ENCODE measurements at places on chromosomes 2 and 18. TPM values are rescaled to one million over a fixed set of nuclear protein-coding genes. Genes with fewer than 3 reads are reported as not detected.

Gene LONRF2
- total RNA-seq, result 6.3 TPM

Gene MYO7B
- total RNA-seq, result 11.0 TPM

Gene CLIP4
- 18.1 TPM for total RNA-seq

Gene GNLY
- 5.5 TPM for total RNA-seq

Gene NT5DC4
- total RNA-seq, result not detected

Gene REG1B
- total RNA-seq, result 11.0 TPM

Gene STARD6
- total RNA-seq, result 0.19 TPM

Gene LRATD1
- total RNA-seq, result 17.3 TPM

Gene FBXO15
- total RNA-seq, result 3.5 TPM

Gene CD8B2
- 0.09 TPM for total RNA-seq

Gene SPIRE1
- 35.1 TPM for total RNA-seq

Gene RBBP8
- 166 TPM for total RNA-seq

Gene KCNF1
- 0.63 TPM for total RNA-seq

Gene MRO
- total RNA-seq, result 2.9 TPM

Gene TXNL4A
- 76.7 TPM for total RNA-seq

Gene MARCO
- total RNA-seq, result 4.6 TPM

Gene CABYR
- 1.6 TPM for total RNA-seq

Gene TACR1
- total RNA-seq, result 5.1 TPM

Gene IL1RL2
- total RNA-seq, result 1.4 TPM

Gene DUSP19
- total RNA-seq, result 4.4 TPM

Gene CYBRD1
- total RNA-seq, result 57.3 TPM

Gene ASAP2
- total RNA-seq, result 54.8 TPM

Gene APLF
- 5.9 TPM for total RNA-seq

Gene NCK2
- total RNA-seq, result 52.9 TPM

Gene KLF7
- 61.5 TPM for total RNA-seq

Gene SKOR2
- total RNA-seq, result not detected

Gene MYL1
- total RNA-seq, result not detected

Gene LRRTM4
- total RNA-seq, result 0.19 TPM

Gene CACNB4
- 2.2 TPM for total RNA-seq

Gene POMC
- total RNA-seq, result 1.5 TPM

Gene SERPINB10
- total RNA-seq, result not detected

Gene SLC19A3
- 4.4 TPM for total RNA-seq

Gene CYB5A
- 243 TPM for total RNA-seq

Gene TBR1
- not detected for total RNA-seq

Gene POTEC
- not detected for total RNA-seq

Gene SKA1
- total RNA-seq, result 0.31 TPM

Gene VWA3B
- 0.35 TPM for total RNA-seq

Gene FAM124B
- total RNA-seq, result 2.0 TPM

Gene TLX2
- not detected for total RNA-seq

Gene BOLL
- not detected for total RNA-seq

Gene SEH1L
- 43.3 TPM for total RNA-seq

Gene LRRC30
- not detected for total RNA-seq

Gene GAREM1
- 47.0 TPM for total RNA-seq

Gene TEX44
- total RNA-seq, result not detected

Gene CD302
- total RNA-seq, result 33.2 TPM

Gene HRH4
- not detected for total RNA-seq

Gene TRIM43
- total RNA-seq, result not detected

Gene ORC2
- total RNA-seq, result 26.0 TPM

Gene SERPINB2
- not detected for total RNA-seq

Gene PDE1A
- 70.5 TPM for total RNA-seq

Gene SOWAHC
- total RNA-seq, result 11.8 TPM
